T-helper 17 cell (primary cell): ENCODE measurements at places on chromosomes 7 and 10.

- H3K36me3 ChIP-seq = no peaks in the 10 kb centered on the region
- DNase-seq = no peak
- no peaks in the 10 kb centered on the region for H3K4me1 ChIP-seq
- no peak overlapping the region for H3K27ac ChIP-seq
Measured at GRCh38 chr10:23585186-23585585, 146.3 kb downstream of the OTUD1 start.

GRCh38 chr10:27536437-27536836 is 32.3 kb downstream of the RAB18 start:
- no peaks in the 10 kb centered on the region for H3K36me3 ChIP-seq
- no peaks in the 10 kb centered on the region for H3K27me3 ChIP-seq
- DNase-seq = no peak
- H3K4me3 ChIP-seq = no peak overlapping the region
- no peak overlapping the region for H3K27ac ChIP-seq

DNA sequence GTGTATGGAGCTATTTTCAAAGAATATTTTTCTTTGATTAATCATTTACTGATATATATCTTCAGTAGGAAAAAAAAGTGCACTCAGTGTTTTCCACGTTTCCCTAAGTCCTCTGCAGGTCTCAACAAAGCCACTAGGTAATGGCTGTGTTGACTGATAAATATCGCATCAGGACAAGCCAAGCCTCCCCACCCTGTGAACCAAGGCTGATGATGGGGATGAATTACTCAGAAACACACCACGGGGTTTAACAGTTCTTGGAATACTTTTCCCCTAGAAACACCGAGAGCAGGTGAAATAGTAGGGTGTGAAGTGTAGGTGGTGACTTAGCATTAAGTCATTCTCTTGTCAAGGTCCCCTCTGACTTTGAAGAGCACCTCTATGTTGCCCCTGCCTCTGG is 423.5 kb upstream of the IGFBP3 start:
- no peaks in the 10 kb centered on the region for H3K27me3 ChIP-seq
- no peaks in the 10 kb centered on the region for H3K4me1 ChIP-seq
- no peak overlapping the region for H3K4me3 ChIP-seq
- no peak for DNase-seq
- no peak overlapping the region for H3K27ac ChIP-seq
- no peaks in the 10 kb centered on the region for H3K36me3 ChIP-seq

DNA sequence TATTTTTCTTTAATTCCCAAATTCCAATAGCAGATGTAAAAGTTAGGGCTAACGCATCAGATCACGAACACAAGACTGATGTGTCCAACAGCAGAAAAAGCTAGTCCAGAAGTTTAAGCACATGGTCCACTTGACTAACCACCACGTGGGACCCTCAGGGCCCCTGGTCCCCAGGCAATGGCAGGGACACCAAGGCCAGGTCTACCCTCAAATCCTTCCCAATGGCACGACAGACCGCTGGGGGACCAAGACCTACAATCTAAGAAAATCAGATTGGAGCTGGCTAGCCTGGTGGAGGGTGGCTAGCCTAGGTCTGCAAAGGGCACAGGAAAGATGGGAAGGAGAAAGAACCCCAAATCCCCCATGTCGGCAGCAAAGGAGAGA is 1.5 kb downstream of the GIGYF1 start:
- no peak for DNase-seq
- no peaks in the 10 kb centered on the region for H3K36me3 ChIP-seq
- no peaks in the 10 kb centered on the region for H3K27me3 ChIP-seq
- H3K27ac ChIP-seq = peak overlapping the region; percentile 95
